Esophagus squamous epithelium (tissue), 5 donors: ENCODE measurements at places on chromosomes 5 and 9.

GRCh38 chr5:1111241-1111726 lies 579 bp downstream of the SLC12A7 start:
- no peak for DNase-seq

- DNase-seq = no peak
Observed at GRCh38 chr5:134584662-134585061, 48.0 kb downstream of the SAR1B start.

DNA sequence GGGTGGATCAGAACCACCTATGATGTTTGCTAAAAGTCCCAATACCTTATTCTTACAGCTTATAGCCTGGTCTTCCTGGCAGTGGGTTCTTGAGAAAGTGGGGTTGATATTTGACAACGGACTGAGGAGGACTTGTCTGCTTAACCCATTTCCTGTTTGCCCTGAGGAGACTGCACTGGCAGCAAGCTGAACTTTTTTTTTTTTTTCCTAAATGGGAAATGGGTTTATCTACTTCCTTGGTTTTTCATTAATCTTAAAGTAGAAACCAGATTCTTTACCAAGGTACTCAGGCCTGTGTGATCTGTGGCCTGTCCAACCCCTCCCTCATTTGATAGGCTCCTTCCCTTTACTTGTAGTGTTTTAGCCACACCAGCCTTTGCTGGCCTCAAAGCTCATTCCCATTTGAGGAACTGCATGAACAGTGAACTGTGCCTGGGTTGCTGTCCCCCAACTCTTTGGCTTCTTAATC lies 47.1 kb downstream of the C9orf57 start:
- DNase-seq = no peak

DNA sequence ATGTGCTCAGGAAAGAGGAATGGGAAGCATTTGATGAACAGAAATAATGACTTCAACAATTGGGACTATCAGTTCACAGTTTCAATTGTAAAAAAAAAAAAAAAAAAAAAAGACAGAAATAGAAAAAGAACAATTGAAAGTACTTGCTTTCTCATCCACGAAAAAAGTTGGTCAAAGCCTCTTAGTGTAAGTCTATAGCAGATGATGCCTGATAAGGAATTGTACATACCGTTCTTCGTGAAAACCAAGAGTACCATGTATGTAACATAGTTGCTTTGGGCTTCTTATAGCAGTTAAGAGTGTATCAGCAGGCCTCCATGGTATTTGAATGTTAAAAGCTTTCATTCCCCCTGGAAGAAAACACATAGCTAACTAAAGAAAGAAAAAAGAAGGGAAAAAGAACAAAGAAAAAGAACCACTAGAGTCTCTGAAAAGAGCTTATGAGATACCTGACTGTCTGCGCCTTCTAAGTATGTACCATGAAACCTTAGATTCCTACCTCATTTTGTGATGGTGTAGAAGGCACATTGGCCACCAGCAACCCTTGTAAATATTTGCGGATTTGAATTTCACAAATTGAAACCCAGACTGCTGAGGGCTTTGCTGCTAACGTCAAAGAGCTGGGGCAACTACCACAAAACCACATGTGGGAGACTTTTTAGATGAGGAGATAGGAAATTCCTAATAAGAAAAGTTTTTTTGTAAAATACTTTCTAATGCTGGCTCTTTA lies 75.2 kb downstream of the TMC1 start:
- DNase-seq = no peak

GRCh38 chr5:138032572-138033385 lies at the start of gene FAM13B:
Gene FAM13B, minus strand, starts transcription at chr5:138033079. Its CDS starts 13,968 bp downstream, at chr5:138019111.
- DNase-seq = peak; percentile 39

GRCh38 chr9:7936163-7936562 lies 136.6 kb upstream of the DMAC1 start:
- DNase-seq = no peak

- no peak for DNase-seq
Observed at GRCh38 chr9:133962341-133962740, 29.8 kb downstream of the VAV2 start.

DNA sequence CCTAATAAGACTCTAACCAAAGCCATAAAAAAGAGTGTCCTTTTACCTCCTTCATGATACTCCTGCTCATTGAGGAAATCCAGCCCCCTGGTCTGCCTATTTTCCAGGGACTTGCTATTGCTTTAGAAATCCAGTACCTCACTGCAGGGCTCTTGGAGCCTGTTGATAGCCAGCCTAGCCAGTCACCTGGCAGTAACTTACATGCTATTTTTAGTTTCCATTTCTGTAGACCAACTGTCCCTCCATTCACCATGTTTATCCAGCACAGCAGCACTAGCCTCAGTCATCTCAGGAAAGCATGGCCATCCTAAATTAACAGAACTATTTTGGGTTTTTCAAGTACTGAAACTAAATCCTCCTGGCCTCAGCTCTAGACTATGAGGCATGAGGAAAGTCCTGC lies 91.5 kb upstream of the PHF24 start:
- no peak for DNase-seq

DNA sequence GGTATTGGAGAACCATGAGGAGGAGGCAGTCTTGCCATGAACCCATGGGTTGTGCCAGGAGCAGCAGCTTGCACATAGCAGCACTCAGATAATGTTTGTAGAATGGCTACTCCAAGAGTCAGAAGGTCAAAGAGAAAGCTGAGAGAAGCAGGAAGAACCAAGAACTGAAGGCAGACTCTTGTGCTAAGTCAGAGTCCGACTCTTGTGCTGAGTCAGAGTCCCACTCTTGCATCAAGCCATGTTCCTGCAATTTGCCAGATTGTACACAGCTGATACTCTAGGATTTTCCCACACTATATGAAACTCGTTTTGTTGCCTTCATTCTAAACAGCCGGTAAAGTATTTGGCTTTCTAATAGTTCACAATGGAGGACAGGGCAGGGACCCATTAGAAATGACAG lies 26.2 kb upstream of the HSPA9 start:
- no peak for DNase-seq

- no peak for DNase-seq
Observed at GRCh38 chr5:132841305-132841704, 10.9 kb upstream of the SHROOM1 start.

- DNase-seq = no peak
Observed at GRCh38 chr9:7980041-7980440, 180.5 kb upstream of the DMAC1 start.

DNA sequence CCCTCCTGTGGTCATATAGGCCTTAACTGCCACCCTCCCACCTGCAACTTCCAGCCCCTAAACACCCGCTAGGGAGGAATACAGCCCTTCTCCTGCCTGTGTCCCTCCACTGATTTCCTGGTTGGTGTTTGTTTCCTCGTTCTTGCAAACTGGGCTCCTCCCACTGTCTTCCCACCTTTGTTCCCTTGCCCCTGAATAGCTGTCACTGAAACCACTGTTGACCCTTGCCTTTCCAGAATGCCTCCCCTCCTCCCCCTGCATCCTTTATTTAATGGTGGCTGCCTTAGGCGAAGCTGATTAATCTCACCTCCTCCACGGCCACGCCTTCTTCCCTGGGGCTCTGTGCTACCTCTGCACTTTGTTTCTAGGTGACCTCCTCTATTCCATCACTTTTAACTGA lies 626.7 kb downstream of the BNC2 start:
- DNase-seq = no peak

GRCh38 chr9:26457151-26457550 lies 435.5 kb downstream of the CAAP1 start:
- DNase-seq = no peak

DNA sequence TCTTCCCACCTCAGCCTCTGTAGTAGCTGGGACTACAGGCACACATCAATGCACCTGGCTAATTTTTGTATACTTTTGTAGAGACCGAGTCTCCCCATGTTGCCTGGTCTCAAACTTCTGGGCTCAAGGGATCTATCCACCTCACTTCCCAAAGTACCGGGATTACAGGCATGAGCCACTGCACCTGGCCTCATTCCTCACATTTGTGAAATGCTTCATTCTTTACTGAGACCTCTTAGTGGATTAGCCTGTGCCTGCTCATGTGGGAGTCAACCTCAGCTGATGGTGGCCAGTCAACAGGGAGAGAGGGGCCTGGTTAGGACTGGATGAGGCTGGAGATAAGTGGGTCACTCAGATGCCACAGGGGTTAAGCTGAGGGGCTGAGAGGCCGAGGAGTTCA lies 37.3 kb upstream of the CLK4 start:
- no peak for DNase-seq

GRCh38 chr5:108484035-108484434 lies 102.1 kb upstream of the FBXL17 start:
- DNase-seq = no peak

DNA sequence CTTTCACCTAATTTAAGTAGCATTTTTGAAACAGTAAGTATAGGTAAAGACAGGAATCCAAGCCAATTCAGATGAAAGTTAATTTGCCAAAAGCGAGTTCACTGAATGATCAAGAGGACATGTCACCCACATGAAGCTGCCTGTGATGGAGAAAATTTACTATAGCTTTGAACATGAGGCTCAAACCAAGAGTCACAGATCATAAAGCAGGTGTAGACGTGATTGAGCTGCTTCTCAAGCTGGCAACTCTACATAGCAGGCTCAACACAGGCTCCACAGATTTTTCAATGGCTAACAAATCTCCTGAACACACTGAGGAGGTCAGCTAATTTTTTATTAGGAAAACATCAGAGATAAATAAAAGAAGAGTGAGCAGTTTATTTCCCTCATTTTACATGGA lies 173.7 kb downstream of the FAM114A2 start:
- no peak for DNase-seq

DNA sequence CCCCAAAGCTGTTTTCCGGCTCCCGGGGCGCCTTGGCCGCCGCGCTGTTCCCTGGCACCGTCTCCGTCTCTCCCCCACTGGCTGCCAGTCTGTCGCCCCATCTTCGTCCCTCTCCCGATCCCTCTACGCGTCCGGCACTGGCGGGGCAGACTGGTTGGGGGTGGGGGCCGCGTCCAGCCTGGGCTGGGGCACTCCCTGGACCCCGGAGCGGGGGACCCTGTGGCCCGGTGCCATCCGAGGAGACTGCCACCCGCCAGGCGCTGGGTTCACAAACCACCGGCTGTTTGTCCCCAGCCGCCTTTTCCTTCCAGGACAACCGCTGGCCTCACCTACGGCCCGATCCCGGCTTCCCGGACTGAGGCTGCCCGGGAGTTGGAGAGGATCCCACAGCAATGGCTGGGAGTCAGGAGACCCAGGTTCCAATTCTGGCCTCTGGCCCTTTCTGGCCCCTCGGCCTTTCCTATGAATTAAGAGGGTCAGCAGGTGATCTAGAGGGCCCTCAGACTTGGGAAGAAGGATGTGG lies 1.0 kb upstream of the FIBCD1 start:
- no peak for DNase-seq

- no peak for DNase-seq
Observed at GRCh38 chr9:109821711-109822110, 41.7 kb downstream of the PALM2AKAP2 start.

DNA sequence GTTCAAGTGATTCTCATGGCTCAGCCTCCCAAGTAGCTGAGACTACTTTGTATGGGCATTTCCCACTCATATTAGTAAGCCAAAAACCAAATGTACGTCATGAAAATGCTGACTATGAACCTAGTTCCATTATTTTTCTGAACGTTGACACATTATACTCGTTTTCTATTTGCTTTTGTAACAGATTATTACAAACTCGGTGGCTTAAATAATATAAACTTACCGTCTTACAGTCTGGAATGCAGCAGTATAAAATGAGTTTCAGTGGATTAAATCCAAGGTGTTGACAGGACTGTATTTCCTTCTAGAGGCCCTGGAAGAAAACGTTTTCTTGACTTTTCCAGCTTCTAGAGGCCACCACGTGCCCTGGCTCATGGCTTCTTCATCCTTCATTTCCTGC lies 517.0 kb downstream of the GADD45G start:
- no peak for DNase-seq

DNA sequence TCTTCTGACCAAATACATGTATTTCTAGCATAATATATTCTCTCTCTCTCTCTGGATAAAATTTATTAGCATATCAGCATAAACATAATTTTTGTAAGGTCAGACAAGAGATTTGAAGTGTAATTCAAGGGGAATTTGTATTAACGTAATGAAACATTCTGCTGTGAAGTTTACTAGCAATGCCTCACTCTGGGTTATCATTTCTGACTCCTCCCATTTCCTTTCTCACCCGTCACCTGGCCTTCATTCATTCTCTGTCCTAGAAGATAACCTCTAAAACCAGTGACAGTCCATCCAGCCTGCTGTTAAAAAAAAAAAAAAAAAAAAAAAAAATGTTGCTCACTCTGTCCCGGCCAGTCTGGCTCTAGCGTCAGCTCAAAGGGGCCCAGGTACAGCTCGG lies 27.1 kb downstream of the GRAMD2B start:
- no peak for DNase-seq

- no peak for DNase-seq
Observed at GRCh38 chr9:72420783-72421182, 55.8 kb upstream of the ZFAND5 start.

- DNase-seq = no peak
Observed at GRCh38 chr5:61342071-61342501, 10.0 kb downstream of the ZSWIM6 start.

GRCh38 chr9:134982311-134982710 lies 64.6 kb upstream of the FCN1 start:
- no peak for DNase-seq

DNA sequence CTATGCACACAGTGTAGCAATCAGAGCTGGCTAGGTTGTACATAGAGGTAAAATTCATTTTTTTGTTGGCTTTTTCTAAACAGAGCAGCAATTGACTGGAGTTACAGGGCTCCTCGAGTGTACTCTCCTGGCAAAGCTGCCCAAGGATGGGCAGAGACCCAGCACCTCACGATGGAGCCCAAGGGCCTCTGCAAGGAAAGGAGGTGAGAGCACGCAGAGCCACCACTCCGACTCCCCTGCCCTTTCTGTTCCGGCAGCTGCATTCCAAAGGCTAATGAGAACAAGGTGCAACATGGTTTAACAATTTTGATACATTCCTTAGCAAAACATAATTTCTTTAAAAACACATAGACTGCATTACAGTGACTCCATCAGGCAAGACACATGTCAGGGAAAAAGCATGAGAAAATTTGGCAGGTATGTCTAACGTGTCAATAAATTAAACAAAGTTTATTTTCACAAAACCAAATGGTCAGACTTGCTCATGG lies 47.5 kb downstream of the SAXO1 start:
- no peak for DNase-seq

GRCh38 chr9:15116130-15116580 lies 190.9 kb downstream of the TTC39B start:
- no peak for DNase-seq

GRCh38 chr5:55036477-55036876 lies 12.4 kb downstream of the GZMK start:
- DNase-seq = no peak

DNA sequence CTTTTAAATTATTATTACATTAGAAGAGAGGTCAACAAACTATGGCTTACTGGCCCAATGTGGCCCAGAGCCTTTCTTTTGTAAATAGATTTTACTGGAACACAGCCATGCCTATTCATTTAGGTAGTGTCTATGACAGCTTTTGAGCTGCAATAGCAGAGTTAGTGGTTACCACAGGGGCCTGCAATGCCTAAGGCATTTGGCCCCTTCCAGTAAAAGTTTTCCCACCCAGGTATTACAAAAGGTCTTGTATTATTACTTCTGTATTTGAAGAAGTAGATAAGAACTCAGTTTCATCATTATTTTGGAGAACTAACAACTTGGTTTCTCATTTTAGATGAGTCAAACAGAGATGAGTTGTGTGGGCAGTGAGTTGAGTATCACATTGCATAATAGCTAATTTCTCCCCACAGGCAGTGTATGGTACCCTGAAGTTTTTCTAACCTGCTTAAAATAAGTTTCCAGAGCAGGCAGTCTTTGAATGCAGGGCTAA lies 9.5 kb downstream of the MTRR start:
- DNase-seq = no peak

GRCh38 chr5:89457411-89458331 lies 574.7 kb upstream of the MEF2C start:
- DNase-seq = no peak
